ENCODE measurements at places on chromosomes 3 and 15.

DNA sequence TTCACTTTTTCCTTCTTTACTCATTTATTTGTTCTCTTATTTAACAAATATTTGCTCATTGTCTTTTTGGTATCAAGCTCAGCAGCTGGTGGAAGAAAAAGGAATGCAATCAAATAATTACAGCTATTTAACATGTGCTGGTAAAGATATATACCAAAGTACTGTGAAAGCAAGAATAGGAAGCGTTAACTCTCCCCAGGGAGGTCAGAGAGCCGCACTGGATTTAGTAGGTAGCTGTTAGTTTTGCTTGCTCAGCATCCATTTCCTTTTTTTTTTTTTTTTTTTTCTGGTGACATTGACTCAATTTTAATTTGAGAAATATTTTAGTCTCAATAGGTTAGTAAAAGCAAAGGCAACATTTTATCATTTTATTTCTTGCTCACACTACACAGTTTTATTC is 308.5 kb upstream of the MDFIC2 start:
- DNase-seq, result no peak

DNA sequence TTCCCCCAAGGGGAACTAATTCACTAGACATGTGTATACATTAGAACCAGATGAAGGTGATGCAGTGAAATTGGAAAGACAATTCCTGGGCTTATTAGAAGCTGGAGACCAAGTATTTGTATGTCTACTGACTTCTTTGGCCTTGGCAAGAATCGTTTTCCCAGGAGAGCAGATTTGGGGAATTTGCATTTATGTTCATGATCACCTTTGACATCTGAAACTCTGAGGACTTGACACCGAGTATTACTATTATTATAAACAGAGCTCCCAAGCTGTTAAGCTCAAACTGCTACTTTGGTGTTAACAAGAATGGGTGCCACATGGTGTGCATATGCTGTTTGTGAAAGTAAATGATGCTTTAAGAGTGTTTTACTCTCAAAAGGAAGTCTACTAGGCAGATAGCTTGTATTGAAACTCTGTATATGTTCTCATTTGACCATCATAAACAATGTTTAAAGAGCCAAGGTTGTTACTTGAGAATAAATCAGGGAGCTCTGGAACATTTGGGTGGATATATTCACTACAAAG is 519.8 kb upstream of the GOLIM4 start:
- no peak for DNase-seq

DNA sequence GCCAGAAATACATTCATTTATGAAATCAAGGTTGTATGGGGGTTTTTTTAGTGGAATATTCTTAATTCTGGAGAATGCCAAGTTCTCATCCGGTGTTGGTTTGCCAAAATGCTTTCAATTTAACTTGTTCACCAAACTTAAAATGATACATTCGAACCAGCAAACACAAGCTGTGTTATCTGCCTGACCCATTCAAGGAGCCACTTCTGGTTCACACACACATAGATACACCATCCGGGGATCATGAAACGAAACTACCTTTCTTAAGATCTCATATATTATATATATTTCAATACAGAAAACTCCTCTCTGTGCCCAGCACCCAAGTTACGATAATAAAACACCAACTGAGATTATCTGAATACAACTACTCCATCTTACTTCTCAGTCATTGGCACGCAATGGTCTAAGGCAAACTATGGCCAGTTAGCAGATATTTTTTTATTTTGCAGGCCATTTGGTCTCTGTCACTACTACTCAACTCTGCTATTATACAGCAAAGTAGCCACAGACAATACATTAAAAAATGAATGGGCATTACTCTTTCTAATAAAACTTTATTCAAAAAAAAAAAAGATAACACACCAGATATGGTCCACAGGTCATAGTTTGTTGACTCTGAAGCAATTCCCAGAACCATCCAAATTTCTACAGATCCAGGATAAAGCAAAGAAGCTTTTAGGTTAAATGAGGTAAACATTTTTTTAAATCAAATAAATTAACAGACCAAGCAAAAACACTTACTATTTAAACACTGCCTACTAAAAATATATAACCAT is 89.6 kb downstream of the TBL1XR1 start:
- no peak for DNase-seq

DNA sequence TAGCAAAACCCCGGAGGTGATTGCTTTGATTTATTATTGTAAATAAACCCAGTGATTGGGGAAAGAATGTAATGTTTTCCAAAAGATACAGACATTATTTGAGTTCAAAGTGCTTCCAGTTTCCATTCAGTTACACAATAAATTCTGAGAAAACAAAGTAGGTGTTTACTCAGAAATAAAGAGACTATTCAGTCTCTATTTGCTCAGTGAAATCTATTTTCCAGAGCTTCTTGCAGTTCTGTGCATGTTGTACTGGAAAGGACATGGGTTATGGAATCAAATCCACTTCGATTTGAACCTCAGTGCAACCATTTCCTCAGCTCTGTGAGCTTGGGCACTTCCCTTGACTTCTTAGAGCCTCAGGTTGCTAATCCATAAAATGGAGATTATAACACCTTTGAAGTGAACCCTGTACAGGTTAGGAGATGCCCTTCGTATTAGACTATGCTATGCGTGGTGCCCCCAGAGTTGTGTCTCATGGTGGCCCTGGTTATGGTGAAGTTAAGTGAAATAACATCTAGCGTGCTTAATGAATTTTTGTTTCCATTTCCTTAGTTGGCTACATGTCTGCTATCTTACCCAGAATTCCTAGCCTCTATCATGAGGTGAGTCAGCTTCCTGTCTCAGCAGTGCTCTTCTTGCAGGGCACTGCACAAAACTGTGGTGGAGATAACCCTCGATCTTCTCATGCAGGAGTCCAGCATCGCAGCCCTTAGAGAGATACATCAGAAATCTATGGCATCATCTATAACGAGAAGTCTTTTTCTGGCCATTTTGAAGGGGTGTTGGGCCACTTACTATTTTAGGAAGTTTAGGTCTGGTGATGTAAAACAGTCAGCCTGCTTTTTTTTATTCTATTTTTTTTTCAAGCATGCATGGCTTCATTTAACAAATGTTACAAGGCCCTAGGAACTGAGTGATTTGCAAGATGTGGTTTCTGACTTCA is 97.7 kb downstream of the RPL39L start:
- no peak for DNase-seq

GRCh38 chr3:49453621-49454020 is 16.4 kb upstream of the DAG1 start:
- DNase-seq, result no peak

- no peak for DNase-seq
Measured at GRCh38 chr3:127452321-127452821, 138.2 kb downstream of the TPRA1 start.

- DNase-seq, result no peak
Measured at GRCh38 chr3:101171681-101172191, 148.6 kb downstream of the IMPG2 start.
